ENCODE measurements at places on chromosomes 6 and 20.

- DNase-seq, result no peak
Observed at GRCh38 chr6:82246370-82246769, 1.2 kb downstream of the IBTK start.

DNA sequence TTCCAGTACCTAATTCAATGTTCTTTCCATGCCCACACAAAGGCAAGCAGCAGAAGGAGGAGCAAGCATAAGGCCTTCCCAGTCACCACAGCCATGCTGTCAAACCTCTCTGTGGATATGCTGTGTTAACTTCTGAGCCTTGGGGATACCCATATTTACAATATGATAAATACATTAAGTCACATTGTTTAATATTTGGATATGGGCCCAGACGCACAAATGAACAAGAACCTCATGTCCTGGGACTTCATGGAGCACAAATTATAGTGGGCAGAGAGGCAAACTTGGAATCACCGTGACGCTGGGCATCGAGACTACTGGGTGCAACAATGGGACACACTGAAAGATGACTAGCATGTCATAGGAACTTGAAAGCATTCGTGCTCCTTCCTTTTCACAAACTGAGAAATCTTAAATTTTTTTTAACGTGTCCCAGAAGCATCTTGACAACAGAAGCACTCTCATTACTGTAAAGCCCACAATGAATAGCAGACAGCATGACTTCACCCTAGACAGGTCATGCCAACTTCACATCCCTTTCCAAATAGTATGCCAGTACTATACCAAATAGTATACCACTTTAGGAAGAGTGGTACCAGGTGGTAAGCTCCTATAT is 16.0 kb downstream of the SOD2 start:
- DNase-seq, result no peak

GRCh38 chr6:47298475-47298874 is 11.2 kb downstream of the TNFRSF21 start:
- no peak for DNase-seq

GRCh38 chr20:35768731-35769664 is 2.8 kb upstream of the PHF20 start:
- peak; percentile 98 for DNase-seq

DNA sequence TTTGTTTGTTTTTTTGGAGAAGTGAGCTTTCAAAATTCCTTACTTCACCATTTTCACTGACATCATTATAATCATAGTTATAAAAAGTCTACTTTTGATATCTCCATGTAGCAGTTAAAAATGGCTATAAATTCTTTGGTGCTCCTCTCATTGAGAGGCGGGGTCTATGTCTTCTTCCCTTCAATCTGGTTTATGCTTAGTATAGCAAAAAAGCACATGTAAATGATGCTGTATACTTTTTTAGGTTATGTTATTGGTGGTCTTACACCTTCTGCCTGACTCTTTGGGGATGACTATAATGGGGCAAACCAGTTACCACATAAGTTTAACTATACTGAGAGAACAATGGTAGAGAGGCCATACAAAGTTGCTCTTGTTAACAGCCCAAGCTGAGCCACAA is 289.6 kb downstream of the EPM2A start:
- no peak for DNase-seq

DNA sequence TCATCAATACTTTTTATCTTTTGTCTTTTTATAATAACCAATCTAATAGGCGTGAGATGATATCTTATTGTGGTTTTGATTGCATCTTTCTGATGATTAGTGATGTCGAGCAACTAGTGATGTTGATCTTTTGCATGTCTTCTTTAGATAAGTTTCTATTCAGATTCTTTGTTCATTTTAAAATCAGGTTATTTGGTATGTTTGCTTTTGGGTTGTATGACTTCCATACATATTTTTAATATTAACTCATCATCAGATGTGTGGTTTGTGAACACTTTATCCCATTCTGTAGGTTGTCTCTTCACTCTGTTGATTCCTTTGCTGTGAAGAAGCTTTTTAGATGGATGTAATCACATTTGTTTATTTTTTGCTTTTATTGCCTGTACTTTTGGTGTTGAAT is 295.8 kb downstream of the BCKDHB start:
- DNase-seq, result peak; percentile 20

DNA sequence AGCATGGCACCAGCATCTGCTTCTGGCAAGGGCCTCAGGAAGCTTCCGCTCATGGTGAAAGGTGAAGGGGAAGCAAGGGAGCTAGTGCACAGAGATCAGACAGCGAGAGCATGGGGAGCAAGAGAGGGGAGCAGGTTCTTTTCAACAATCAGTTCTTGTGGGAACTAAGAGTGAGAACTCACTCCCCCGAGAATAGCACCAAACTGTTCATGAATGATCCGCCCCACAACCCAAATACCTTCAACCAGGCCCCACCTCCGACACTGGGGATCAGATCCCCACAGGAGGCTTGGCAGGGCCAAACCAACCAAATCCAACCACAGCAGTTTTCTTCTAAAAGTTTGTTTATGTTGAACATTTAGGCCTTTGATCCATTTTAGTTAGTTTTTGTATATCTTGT is 69.7 kb upstream of the BHLHE23 start:
- DNase-seq, result no peak

GRCh38 chr20:34921436-34921835 is 34.2 kb downstream of the GSS start:
- no peak for DNase-seq

GRCh38 chr20:56943946-56944945 is 315.1 kb downstream of the TFAP2C start:
- DNase-seq, result no peak

DNA sequence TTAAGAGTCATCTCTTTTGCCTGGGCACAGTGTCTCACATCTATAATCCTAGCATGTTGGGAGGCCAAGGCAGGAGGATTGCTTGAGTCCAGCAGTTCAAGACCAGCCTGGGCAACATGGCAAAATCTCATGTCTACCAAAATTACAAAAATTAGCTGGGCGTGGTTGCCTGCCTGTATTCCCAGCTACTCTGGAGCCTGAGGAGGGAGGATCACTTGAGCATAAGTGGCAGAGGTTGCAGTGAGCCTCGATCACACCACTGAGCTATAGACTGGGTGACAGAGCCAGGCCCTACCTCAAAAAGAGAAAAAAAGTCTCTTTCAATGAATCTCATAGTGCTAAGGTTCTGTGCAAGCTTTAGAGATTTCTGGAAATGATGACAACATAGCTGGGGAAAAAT is 1.5 kb downstream of the HLA-DRB1 start:
- no peak for DNase-seq

GRCh38 chr6:156866220-156867015 is 89.2 kb downstream of the ARID1B start:
- peak; percentile 62 for DNase-seq

DNA sequence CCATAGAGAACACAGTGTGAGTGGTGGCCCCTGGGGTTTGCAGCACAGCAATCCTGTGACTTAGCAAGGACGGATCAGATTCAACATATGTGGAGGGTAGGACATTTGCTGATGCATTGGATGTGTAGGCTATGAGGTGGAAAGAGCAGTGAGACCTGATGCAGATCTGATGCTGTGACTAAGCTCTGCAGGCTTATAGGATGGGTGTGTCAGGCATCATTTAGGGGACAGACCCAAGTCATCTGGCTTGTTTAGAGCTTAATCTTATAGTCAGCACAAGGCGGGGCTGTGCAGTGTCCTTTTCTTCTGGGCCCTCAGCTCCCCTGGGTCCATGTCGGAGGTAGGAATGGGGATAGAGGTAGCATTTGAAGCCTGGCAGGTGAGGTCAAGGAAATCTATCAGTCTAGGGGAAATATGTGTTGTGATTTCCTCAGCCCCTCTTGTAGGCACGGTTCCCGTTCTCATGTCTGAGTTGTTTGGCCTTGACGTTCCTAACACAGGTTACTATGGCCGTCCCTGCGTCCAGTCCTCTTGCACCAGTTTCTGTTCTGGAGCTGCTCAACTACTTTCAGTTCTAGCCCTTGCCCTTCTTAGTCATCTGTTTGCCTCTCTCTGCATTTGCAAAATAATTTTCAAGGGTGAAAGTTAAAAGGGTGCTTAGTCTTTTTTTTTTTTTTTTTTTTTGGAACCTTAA is 15.6 kb upstream of the MAPRE1 start:
- no peak for DNase-seq

GRCh38 chr20:63366390-63367365 is 5.5 kb upstream of the CHRNA4 start:
- no peak for DNase-seq

DNA sequence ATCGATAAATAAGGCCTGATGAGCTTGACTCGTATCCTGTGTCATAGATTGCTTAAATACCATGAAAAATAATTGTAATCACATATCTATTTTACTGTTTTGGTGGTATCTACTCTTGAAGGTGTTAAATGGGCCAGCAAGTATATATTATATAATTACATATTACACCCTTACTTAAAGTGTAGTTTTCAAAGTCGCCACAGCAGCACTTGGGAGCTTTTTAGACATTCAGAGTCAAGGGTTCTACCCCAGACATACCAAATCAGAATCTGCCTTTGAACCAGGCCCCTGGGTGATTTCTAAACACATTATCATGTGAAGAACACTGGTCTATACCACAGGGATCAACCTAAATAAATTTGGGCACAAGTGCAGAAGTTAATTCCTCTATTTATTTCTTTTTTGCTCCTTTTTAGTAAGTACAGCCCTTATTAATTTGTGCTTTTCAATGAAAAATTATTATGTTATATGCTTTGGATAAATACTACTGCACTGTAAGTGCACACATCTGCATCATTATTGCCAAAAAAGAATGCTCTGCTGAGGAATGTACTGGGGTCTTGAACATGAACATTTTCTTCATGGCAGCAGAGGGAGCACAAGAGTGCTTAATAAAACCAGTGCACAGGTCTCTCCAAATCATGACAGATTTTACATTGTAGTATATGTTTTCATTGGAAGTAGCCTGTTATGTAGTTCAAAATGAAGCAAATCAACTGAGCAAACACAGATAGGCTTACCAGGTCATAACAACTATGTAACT is 3.1 kb upstream of the ATXN1 start:
- peak; percentile 67 for DNase-seq

DNA sequence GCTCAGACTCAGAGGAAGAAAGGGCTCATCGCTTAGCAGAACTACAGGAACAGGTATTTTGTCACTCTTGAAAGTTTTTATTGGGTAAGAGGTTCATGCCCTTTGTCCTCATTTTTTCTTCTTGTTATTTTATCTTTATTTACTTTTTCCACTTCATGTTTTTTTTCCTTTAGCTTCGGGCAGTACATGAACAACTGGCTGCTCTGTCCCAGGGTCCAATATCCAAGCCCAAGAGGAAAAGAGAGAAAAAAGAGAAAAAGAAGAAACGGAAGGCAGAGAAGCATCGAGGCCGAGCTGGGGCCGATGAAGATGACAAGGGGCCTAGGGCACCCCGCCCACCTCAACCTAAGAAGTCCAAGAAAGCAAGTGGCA is 9.5 kb downstream of the BRD2 start:
- no peak for DNase-seq

GRCh38 chr20:7879883-7880282 is 60.4 kb downstream of the HAO1 start:
- DNase-seq, result peak; percentile 83

- no peak for DNase-seq
Observed at GRCh38 chr6:57275384-57275783, 42.0 kb upstream of the PRIM2 start.

- no peak for DNase-seq
Observed at GRCh38 chr6:79640146-79641111, 9.3 kb downstream of the SH3BGRL2 start.

DNA sequence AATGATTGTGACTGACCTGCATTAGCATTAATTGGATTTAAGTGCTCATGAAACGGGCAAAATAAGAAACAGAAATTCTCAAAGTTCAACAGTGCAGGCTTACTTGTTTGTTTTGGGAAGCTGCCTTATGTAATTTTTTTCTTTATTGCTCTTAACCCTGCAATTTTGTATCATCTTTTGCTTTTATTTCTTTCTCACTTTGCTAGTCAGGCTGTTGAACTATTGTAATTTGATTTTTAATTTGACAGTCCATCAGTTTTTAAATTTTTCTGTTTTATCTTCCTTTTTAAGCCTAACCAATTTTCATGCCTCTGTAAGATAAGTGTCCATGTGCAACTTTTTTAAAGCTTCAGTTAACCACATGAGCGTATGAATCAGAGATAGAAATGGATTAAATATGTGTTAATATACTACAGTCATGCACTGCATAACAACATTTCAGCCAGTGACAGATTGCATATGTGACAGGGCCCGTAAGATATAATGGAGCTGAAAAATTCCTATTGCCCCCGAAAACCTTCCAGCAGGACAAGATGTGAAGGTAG is 44.6 kb downstream of the PEX7 start:
- peak; percentile 44 for DNase-seq

DNA sequence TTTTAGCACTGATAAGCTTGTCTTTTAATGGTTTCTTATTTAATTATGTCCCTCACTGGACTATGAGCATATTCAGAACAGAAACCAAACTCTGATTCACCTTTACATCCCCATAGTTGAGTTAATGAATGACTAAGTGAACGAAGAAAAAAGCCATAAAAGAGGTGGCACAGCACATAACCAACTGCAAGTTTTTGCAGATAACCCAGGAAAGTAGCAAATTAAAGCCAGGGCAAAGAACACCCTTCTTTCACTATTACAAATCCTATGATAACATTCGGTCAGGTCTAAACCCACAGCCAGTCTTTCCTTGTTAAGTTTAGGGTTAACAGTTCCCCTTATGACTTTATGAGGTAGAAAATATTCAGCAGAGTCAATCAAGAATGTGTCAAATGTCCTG is 102.7 kb downstream of the RIN2 start:
- no peak for DNase-seq

- DNase-seq, result no peak
Observed at GRCh38 chr6:34566830-34567546, 10.9 kb upstream of the SPDEF start.

DNA sequence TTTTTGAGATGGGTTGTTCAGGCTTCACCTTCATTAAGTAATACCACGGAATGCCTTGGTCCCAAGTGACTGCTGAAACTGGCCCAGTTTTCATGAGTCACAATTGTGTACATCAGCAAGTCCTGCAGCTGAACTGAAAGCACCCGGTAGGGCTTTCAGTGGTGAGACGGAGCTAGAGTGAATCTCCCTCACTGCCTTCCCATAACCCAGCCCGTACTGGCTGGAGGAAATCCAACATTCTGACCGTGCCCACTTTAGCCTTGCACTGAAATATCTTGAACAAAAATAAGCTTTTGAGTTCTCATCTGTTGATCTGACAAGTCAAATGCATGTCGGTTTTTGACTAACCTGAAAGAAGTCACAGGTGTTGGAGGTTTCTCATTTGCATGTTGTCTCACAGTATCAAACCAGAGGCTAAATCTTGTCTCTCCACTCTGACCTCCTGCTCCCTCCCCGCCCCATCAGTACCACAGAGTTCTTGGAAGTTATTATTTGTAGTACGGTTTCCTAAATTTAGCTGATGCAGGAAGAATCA is 35.9 kb downstream of the DUSP22 start:
- DNase-seq, result peak; percentile 95

GRCh38 chr6:162697872-162698403 is 29.6 kb downstream of the PRKN start:
- no peak for DNase-seq

DNA sequence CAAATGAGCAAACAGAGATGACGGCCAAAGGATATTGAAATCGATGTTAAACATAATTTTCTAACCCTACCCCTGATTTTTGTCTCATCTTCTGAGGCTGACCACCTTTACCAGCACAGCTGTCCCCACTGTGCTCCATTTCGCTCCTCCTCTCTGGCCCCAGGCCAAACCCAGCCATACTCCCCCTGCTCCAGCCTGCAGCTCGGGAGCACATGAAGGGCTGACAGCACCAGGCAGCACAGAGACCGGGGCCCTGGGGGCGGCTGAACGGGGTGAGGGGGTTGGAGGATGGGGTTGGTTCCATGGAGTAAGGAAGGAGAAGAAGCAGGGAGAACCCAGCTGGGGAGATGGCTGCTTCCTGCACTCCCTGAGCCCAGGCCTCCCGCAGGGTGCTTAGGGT is 3.2 kb upstream of the NCR2 start:
- no peak for DNase-seq

GRCh38 chr6:38713812-38714211 is 1.3 kb upstream of the DNAH8 start:
- no peak for DNase-seq
